HT1080 (cell line): ENCODE measurements at places on chromosomes 2 and 18. TPM values are rescaled to one million over a fixed set of nuclear protein-coding genes. Genes with fewer than 3 reads are reported as not detected.

Gene FSIP2
- not detected in 2 replicates for total RNA-seq

Gene LANCL1
- total RNA-seq: 29.7 and 38.3 TPM in 2 replicates

Gene ANXA4
- total RNA-seq: 24.6 and 36.2 TPM in 2 replicates

Gene CROCC2
- total RNA-seq: not detected in 2 replicates

Gene CHST9
- total RNA-seq: not detected in 2 replicates
